ENCODE measurements at places on chromosomes 6 and 20.

GRCh38 chr6:105200133-105200730 is 20.4 kb upstream of the POPDC3 start:
- no peak for DNase-seq

DNA sequence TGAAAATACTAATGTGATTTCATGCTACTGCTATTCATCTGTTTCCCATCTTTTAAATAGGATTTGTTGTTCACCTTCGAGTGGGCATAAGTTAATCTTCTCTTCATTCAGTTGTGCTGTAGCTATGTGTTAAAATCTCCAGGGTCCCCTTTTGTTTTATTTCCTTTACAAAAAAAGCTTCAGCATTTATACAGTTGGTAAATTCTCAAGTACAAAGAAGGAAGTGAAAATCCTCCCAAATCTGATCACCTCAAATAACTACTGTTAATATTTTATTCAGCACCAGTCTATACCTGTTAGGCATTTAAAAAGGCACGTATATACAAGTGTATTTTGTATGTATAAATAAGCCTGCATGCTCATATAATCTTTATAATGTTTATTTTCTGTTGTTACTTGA is 251.2 kb downstream of the TMEM242 start:
- DNase-seq: no peak

DNA sequence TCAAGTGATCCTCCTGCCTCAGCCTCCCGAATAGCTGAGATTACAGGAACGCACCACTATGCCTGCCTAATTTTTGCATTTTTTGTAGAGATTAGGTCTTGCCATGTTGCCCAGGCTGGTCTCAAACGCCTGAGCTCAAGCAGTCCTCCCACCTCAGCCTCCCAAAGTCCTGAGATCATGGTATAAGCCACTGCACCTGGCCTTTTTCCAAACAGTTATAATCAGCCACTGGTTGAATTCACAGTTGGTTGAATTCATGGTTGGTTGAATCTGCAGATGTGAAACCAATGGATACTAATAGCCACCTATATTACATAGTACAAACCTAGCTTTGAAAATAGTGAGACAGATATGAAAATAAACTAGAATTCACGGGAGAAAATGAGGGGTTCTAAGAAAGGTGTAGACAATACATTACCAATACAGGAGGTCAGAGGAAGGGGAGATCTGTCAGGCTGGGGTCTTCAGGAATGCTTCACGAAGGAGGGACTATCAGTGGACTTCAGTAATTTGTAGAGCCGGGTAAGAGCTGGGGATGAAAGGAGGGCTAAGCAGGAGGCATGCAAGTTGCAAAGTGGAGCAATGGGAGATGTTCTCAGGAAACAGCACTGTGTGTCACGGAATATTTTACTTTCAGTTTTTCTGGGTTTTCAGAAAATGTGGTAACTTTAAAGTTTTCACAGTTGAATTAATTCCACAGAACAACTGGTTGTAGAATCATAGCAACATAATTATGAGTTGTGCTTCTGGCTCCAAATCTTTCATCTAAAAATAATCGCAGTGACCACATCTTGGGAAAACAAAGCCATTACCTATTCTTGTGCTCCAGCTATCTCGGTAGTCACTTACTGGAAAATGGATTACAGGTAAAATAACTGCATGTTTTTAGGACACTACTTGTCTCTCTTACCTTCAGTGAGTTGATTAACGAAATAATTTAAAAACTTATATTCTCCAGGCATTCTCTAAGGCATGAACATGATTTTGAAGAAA is 12.9 kb upstream of the CEP85L start:
- DNase-seq: peak; percentile 25

DNA sequence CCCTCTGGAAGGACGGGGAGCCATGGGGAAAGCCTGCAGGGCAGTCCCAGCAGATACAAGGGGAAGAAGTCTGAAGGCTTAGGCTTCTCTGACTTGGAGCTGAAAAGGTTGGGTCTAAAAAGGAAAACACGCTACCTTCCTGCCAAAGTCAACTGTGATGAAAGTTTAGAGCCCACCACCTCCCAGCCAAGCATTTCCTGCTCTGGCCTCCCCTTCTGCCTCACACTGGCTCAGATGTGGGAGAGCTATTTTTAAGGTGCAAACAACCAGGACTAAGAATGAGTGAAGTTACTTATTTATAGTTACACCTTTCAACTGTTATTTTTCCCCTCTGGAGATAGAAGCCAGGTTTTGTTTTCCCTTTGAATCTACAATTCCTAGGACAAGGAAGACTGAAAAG is 21.2 kb downstream of the NEDD9 start:
- peak; percentile 55 for DNase-seq

- DNase-seq: no peak
Measured at GRCh38 chr6:106674541-106675229, 45.3 kb downstream of the QRSL1 start.

DNA sequence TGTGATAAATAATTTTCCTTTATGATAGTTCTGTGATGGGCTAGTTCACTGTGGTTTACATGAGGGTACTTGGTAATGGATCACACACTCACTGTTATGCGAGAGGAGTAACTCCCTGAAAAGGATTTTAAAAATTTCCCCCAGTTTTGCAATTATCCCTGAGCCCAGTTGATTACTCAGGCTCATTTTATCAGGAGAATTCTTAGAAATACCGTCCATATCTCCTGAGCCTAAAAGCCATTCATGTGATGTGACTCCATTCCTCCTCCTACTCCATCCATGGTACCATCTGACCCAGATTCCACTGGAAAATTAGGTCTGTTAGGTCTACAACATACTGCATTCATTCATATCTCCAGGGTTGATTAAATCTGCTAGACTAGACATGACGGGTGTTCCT is 16.4 kb upstream of the IBTK start:
- DNase-seq: no peak

DNA sequence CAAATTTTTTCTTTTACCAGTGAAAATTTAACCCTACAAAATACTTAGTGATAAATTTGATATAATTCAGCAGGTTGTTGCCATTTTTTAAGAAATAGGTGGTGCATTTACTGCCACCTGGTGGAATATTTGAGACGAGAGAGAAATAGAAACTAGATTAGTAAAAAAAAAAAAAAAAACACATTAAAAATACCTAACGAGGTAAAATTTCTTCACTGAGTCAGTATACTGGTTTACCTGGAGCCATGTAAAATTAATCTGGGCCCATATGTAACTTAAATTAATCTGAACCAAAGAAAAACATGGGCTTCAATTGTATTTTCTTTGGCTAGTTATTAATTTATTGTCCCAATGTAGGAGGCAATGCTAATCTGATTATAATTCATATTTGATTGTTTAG is 520.8 kb downstream of the EPM2A start:
- DNase-seq: peak; percentile 58

- peak; percentile 60 for DNase-seq
Measured at GRCh38 chr20:19974630-19975435, 42.3 kb upstream of the NAA20 start.

GRCh38 chr6:37503309-37503965 is 3.7 kb upstream of the CCDC167 start:
- no peak for DNase-seq

- DNase-seq: no peak
Measured at GRCh38 chr20:50999355-50999754, 23.6 kb downstream of the KCNG1 start.

GRCh38 chr6:27890445-27891319 is 21.5 kb downstream of the OR2B2 start:
- DNase-seq: peak; percentile 93

DNA sequence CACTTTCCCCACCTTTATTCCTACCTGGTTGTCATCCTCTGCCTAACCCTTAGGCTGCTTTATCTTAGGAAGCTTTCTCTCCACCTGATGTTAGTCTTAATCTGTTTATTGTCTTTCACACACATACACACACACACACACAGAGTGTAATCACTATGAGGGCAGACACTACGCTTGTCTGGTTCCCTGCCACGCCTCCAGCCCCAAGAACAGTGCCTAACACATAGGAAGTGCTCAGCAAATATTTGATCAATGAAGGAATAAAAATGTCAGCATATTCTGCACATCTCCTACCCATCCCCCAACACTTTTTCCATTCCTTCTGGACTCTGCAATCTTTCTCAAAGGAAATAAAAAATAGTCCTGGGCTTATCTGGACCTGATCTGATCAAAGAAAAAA is 51.1 kb upstream of the NFATC2 start:
- no peak for DNase-seq

Data from lung microvascular endothelial cell (primary cell).